ENCODE measurements at places on chromosomes 7 and 10.

GRCh38 chr7:1120791-1121190 is 32.9 kb downstream of the GPER1 start:
- DNase-seq = no peak

DNA sequence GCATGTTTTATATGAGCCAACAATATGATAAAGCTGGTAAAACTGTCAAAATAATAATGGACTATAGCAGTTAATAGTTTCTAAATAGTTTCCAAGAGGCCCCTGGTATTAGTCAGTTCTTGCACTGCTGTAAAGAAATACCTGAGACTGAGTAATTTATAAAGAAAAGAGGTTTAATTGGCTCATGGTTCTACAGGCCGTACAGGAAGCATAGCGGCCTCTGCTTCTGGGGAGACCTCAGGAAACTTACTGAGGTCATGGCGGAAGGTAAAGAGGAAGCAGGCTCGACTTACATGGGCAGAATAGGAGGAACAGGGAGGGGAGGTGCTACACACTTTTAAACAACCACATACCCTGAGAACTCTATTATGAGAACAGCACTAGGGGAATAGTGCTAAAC is 104.6 kb downstream of the PPP1R9A start:
- no peak for DNase-seq

DNA sequence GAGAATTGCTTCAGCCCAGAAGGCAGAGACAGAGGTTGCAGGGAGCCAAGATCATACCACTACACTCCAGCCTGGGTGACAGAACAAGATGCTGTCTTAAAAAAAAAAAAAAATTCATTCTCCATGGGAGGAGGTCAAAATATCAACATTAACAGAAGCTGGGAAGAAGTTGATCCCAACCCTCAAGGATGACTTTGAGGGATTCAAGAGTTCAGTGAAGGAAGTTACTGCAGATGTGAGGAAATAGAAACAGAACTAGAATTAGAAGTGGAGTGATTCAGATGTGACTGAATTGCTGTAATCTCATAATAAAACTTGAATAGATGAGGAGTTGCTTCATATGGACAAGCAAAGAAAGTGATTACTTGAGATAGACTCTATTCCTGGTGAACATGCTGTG is 19.7 kb upstream of the RPEL1 start:
- no peak for DNase-seq

- peak; percentile 49 for DNase-seq
These were observed 955.6 kb downstream of the GATA3 start for GRCh38 chr10:9010093-9010492.

- no peak for DNase-seq
These were observed 42.8 kb downstream of the NIPSNAP2 start for GRCh38 chr7:56007167-56007652.

- DNase-seq = no peak
These were observed 299.4 kb downstream of the PTEN start for GRCh38 chr10:88162852-88163251.

GRCh38 chr10:33410860-33411234 is 76.4 kb upstream of the NRP1 start:
- no peak for DNase-seq

DNA sequence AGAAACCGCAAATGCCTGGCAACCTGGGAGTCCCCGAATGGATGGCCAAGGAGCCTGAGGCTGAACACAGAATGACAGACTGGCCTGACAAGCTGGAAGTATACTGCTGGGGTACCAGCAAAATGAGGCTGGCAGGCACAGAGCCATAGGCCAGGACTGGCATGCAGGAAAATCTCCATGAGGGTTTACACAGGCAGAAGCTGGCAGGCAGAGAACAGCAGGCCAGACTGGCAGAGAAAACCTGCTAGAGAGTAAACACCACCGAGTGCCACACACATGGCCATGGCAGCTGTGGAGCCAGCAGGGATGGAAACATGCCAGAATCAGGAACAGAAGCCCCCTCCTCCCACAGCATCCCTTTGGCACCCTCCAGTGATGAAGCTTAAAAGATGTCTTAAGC is 63.4 kb downstream of the CRPPA start:
- DNase-seq = no peak

DNA sequence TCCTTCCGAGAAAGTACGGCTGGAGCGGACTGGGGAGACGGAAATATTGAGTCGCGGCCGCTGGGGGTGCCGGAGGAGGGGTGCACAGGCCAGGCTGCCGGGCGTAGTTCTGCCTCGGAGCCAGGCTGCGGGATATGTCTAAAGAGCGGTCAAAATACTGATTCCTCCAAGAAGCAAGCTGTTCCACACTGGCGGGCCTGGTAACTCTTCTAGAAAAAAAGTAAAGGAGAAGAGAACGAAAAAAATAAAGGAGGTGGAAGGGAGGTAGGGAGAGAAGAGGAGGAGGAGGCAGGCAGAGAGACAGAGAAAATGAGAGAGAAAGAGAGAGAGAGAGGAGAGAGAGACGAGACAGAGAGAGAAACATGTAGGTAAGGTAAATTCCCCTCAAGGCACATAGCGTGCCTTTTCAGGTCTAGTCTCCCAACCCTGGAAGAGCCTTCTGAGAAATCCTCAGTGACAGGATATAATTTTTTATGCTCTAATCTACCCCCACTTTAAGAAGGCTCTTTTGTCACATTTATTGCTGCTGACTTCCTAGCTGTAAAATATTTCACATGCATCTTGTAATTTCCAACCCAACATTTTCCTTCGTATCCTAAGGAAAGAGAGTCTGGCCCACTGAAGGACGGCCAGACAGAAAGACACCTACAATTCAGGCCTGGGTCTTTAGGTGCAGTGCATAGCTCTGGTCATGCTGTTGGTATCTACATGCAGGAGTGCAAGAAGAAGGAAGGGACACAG is 5.7 kb downstream of the DLX5 start:
- no peak for DNase-seq

DNA sequence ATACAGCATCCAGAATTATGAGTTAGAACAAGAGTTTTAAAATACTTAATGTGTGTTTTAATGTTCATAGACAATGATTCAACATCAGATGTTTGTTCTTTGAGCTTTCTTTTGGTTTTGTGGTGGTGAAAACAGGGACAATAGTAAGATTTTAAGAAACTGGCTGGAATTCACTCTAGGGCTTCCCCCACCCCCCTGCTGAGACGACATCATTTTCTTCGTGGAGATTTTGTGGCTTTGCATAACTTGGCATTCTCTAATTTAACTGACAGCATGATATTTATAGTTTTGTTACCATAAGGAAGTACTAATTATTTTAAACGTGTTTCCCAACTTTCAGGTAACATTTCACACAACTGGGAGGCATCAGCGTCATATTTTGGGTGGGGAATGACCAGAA is 184.1 kb downstream of the BICC1 start:
- DNase-seq = no peak

- DNase-seq = no peak
These were observed 117.8 kb upstream of the MYO3A start for GRCh38 chr10:25815999-25816768.

GRCh38 chr10:45550903-45551786 is 121.4 kb downstream of the ZFAND4 start:
- DNase-seq = no peak

GRCh38 chr7:3067193-3067592 is 23.5 kb upstream of the CARD11 start:
- peak; percentile 41 for DNase-seq

DNA sequence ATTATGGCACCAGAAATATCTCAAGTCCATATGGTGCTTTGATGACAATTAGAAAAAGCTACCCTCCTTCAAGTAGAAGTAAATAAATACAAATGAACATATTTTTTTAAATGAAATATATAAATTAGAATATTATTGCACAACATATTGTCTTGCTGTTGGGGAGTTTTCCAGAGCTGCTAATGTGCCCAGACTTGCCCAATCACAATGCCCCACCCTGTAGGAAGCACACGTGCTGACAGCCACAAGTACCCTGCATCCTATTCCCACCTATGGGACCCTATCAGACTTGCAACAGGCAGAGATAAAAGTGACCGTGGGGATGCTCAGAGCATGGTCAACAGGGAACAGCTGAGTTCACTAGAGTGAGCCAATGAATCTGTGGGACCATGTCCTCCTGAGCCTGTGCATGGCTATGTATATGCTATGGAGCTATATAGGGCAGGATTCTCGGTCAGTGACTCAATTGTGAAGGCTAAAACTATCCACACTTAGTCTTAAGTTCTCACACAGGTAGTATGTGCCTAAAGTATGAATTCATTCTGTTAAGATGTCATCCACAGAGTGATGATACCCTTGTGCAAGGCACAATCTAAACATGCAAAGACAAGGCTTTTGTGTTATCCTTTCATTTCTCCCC is 336.0 kb downstream of the HGF start:
- DNase-seq = no peak

GRCh38 chr7:107976620-107977019 is 26.3 kb downstream of the LAMB1 start:
- DNase-seq = no peak

DNA sequence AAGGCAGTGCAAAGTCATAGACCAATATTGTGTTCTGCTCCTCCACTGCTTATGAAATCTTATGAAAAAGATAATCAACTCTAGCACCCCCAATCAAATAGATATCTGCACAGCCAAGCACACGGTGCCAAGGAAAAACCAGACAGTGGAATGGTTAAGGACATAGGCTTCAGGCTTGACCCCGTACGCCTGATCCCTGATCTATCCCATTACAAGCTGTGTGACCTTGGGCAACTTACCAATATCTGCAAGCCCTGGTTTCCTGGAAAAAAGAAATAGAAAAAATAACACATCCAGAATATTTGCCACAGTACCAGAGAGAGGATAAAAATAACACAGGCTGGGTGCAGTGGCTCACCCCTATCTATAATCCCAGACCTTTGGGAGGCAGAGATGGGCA is 56.9 kb downstream of the GRB10 start:
- DNase-seq = no peak

GRCh38 chr7:40915071-40915470 is 780.3 kb downstream of the SUGCT start:
- DNase-seq = no peak

DNA sequence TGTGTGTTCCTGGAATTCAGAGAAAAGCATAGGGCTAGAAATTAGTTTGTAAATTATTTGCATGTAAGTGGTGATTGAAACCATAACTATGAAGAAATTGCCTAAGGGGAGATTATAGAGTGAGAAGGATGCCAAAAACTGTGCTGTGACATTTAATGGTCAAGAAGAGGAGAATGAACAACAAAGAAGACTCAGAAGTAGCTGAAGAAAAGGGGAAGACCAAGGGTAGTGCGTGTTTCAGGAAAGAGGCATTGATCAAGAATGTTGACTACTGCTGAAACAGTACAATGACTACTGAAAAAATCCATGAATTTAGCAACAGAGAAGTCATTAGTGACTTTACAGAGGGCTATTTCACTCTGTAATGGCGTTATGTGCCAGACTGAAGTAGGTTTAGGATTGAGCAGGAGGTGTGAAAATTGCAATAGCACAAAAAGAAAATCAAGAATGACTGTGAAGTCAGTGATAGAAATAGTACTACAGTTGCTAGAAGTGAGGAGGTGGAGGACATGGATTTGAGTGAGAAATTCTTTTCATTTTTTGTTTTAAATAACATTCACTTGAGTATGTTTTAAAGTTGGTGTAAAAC is 28.9 kb upstream of the SAMD9L start:
- no peak for DNase-seq

GRCh38 chr10:131207584-131208532 is 103.7 kb downstream of the TCERG1L start:
- DNase-seq = no peak

DNA sequence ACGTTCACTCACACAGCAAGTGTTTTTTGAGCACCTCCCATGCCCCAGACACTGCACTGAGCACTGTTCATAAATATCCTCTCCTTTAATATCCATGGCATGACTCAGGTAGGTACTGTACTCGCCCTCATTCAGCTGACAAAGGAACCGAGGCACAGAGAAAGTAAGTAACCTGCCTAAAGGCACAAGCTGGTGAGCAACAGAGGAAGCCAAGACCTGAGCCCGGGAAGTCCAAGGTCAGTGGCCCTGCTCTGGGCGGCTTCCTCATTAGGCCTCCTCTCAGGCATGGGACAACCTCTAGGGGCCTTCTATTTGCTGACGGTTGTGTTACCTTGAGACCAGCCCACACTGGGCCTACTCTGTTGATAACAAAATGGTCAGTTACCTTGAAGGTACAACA is 45.1 kb upstream of the EZH2 start:
- no peak for DNase-seq

GRCh38 chr7:46115410-46115809 is 194.3 kb upstream of the IGFBP3 start:
- no peak for DNase-seq

- DNase-seq = no peak
These were observed 151.9 kb downstream of the NEURL1 start for GRCh38 chr10:103645141-103646054.

- DNase-seq = no peak
These were observed 111.6 kb downstream of the MAD1L1 start for GRCh38 chr7:2120841-2121830.

DNA sequence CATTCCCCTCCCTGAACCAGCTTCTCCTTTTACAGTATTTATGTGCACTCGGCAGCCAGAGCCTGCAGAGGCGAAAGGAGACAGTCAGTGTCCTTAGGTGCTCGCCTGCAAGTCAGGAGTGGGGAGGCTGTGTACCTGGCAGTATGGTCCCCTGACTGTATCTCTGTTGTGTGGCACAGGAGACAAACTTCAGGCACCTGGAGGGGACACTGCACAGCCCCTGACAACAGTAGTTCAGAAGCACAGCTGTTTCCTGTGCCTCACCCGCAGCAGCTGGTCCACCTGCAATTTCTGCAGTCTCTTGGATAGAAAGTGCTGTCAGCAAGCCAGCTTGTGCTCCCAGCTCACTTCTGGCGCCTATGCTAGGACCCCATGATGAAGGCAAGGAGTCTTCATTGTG is 73.4 kb upstream of the LAMB4 start:
- no peak for DNase-seq

- DNase-seq = no peak
These were observed 3.0 kb downstream of the BTBD16 start for GRCh38 chr10:122273966-122274545.

DNA sequence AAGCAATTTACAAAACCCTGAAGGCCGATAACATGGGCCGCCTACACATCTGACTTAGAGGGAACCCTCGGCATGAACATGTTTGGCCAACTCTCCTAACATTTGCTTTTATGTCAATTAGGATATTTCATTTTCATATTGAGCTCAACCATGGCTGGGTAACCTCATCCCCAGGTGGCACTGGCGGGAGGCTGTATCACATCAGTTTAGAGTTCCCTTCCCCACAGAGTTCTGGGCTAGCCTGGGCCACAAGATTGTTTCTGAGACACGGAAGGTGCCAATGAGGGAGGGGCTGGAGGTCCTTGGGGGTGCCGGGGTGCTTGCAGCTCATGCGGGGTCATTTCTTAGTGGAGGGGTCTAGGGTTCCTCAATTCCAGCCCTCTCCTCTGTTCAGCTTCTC is 386.5 kb upstream of the MKI67 start:
- DNase-seq = no peak

Measured in stimulated activated CD8-positive, alpha-beta memory T cell treated with anti-CD3 and anti-CD28 coated beads, Interleukin-7, amount 100 ng/mL, for 48 hours (primary cell).